ENCODE measurements at places on chromosomes 1 and 21.
A peak's percentile ranks its signal among the peaks of the same experiment; 100 is the strongest.

GRCh38 chr1:158391099-158391498, 8.2 kb downstream of the OR10T2 start:
- H3K4me1 ChIP-seq = no peaks in the 10 kb centered on the region
- no peak overlapping the region for H3K27ac ChIP-seq
- no peaks in the 10 kb centered on the region for H3K36me3 ChIP-seq
- no peak for DNase-seq
- no peaks in the 10 kb centered on the region for H3K27me3 ChIP-seq

GRCh38 chr1:109626682-109627408, 7.2 kb downstream of the AMPD2 start:
- peaks cover 7% of the 10 kb centered on the region for H3K4me1 ChIP-seq
- no peaks in the 10 kb centered on the region for H3K27me3 ChIP-seq
- no peak overlapping the region for H3K27ac ChIP-seq
- H3K4me3 ChIP-seq = no peak overlapping the region
- DNase-seq = no peak

DNA sequence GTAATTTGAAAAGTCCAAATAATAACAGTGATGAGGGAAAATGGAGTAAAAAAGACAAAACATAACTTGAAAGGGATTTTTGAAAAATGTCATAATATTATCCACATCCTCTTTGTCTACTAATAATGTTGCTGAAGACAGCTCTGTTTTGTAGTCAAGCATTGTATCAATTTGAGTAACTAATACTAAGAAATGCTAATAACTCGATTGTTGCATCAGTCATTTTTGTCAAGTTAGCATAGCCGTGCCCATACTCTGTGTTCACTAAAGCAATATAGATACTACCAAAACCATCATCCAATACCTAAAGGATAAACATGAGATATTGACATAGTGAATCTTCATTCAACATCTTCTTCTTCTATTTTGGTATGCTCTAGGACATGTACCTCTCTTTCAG, 17.3 kb downstream of the PDC start:
- H3K4me1 ChIP-seq = no peaks in the 10 kb centered on the region
- no peaks in the 10 kb centered on the region for H3K27me3 ChIP-seq
- H3K27ac ChIP-seq = no peak overlapping the region
- H3K4me3 ChIP-seq = no peak overlapping the region

DNA sequence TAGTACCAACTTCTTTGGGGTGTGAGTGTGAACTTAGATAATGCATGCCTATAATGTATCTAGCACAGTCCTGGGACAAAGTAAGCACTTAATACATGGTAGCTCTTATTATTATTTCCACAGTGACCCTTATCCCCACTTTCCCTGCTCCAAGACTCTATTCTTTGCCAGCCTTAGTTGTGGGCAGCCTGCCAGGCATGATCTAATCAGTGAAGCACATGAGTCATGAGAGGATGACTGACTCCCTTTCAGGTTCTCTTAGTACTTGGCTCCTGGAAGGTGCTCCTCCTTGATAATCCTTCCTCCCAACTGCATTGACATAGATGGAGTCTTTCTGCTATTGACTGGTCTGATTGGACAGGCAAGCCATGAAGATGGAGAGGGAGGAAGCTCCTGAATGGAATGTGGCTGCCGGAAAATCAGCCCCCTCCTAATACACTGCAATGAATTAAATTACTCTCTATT, 17.4 kb upstream of the GNG12 start:
- H3K27me3 ChIP-seq = no peaks in the 10 kb centered on the region
- H3K4me1 ChIP-seq = no peaks in the 10 kb centered on the region
- no peak overlapping the region for H3K4me3 ChIP-seq
- no peak overlapping the region for H3K27ac ChIP-seq

GRCh38 chr1:201930803-201931202, 15.5 kb downstream of the LMOD1 start:
- no peaks in the 10 kb centered on the region for H3K36me3 ChIP-seq
- no peak overlapping the region for H3K4me3 ChIP-seq
- H3K4me1 ChIP-seq = no peaks in the 10 kb centered on the region
- H3K27ac ChIP-seq = no peak overlapping the region
- no peaks in the 10 kb centered on the region for H3K27me3 ChIP-seq

- H3K27me3 ChIP-seq = no peaks in the 10 kb centered on the region
- no peak overlapping the region for H3K27ac ChIP-seq
- no peaks in the 10 kb centered on the region for H3K4me1 ChIP-seq
- DNase-seq = no peak
These were observed 22.2 kb downstream of the MKNK1 start for GRCh38 chr1:46581681-46582455.

GRCh38 chr1:60108196-60108595, 34.6 kb upstream of the C1orf87 start:
- peak; percentile 66 for DNase-seq
- H3K27ac ChIP-seq = no peak overlapping the region
- H3K36me3 ChIP-seq = no peaks in the 10 kb centered on the region
- no peaks in the 10 kb centered on the region for H3K4me1 ChIP-seq
- H3K4me3 ChIP-seq = no peak overlapping the region
- H3K27me3 ChIP-seq = no peaks in the 10 kb centered on the region

DNA sequence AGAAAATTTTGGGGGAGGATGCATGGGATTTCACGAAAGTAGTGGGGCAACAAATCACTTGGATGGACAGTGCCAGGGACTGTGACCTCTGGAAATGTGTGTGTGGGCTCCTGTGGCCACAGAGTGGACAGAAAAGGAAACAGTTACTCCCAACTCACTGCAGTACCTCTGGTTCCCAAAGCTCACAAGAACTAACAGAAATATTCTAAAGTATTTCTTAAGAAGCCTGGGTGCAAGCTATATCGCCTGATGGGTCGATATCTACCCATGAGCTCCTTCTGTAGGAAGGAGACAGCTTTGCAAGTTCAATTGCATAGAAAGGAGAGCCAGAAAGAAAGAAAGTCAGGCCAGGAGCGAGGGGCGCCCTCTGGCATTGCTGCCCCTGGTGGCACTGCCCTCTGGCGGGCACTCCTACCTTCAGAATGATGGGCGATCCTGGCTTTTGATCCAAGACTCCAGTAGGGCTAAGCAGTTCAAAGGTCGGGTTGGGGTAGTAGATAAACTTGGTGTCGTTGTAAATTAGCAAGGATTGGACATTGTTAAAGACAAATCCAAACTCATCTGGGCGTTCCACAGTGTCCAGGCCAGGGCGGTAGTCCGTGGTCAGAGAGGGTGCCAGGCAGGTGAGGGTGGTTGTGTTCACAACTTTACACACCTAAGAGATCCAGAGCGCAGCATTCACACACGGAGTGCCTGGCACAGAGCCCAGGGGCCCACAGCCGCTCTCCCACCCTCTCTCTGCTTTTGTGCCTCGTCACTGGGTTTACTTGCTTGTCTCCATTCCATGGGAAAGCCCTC, 134.7 kb upstream of the CD34 start:
- H3K27ac ChIP-seq = no peak overlapping the region
- H3K27me3 ChIP-seq = no peaks in the 10 kb centered on the region
- no peak for DNase-seq
- no peak overlapping the region for H3K4me3 ChIP-seq
- no peaks in the 10 kb centered on the region for H3K4me1 ChIP-seq

DNA sequence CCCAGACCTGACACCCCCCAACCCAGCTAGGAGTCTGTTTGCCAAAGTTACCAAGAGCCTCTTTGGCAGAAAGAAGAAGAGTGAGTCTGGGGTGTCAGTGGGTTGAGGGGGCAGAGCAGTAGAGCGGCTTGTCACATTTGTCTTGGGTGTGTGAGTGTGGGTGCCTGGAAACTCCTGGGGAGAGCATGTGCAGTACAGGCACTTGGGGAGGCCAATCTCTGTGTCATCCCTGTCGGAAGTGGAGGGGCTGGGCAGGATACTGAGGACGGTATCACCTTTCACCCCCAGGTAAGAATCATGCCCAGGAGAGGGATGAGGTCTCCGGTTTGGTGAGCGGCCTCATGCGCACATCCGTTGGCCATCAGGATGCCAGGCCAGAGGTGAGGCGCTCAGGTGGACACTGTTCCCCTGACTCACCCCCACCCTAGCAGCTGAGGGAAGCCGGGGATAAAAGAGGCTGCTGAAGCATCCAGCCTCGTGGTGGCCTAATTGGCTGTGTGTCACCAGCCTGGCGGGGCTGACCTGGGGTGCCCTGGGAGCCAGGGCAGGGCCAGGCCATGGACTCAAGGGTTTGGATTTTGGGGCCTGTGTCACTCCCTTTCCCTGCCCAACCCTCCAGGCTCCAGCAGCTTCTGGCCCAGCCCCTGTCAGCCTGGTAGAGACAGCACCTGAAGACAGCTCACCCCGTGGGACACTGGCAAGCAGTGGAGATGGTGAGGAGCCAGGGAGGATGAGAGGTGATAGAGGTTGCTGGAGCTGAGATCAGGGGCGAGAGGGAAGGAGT, 3.3 kb downstream of the PLK3 start:
- H3K36me3 ChIP-seq = peaks cover 12% of the 10 kb centered on the region
- no peak overlapping the region for H3K4me3 ChIP-seq
- no peak for DNase-seq

- DNase-seq = peak; percentile 77
- H3K27ac ChIP-seq = no peak overlapping the region
- H3K4me3 ChIP-seq = no peak overlapping the region
- no peaks in the 10 kb centered on the region for H3K36me3 ChIP-seq
- peaks cover 17% of the 10 kb centered on the region for H3K4me1 ChIP-seq
These were observed 118.3 kb downstream of the NOS1AP start for GRCh38 chr1:162187687-162188276.

Measured in lung (tissue), 17 donors.